ENCODE measurements at places on chromosomes 3 and 15. TPM values are rescaled to one million over a fixed set of nuclear protein-coding genes. Genes with fewer than 3 reads are reported as not detected.

DNA sequence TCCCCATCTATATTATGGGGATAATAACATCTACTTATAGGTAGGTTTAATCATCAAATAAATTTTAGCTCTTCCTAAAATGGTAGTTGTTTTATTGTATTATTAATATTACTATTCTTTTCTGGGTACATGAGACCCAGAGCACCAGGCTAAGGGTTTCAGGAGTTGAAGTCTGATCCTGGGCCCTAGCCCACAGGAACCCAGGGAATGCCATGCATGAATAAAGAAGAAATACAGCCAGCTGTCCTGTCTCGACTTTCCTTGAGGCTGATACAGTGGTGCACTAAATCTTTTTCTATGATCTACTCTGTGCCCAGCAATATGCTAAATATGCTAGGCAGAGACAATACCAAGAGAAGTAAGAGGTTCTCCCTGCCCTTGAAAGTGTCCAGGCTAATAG lies 72.1 kb upstream of the ATP2C1 start:
- no peaks in the 10 kb centered on the region for H3K27me3 ChIP-seq
- no peak for DNase-seq
- no peak overlapping the region for H3K27ac ChIP-seq
- H3K4me1 ChIP-seq: no peaks in the 10 kb centered on the region

- H3K36me3 ChIP-seq: no peaks in the 10 kb centered on the region
- no peak for DNase-seq
- no peaks in the 10 kb centered on the region for H3K27me3 ChIP-seq
- H3K27ac ChIP-seq: no peak overlapping the region
These were observed 348.0 kb downstream of the VPS13C start for GRCh38 chr15:61712129-61712759.

GRCh38 chr15:63288778-63289378 lies 11.5 kb downstream of the APH1B start:
- no peaks in the 10 kb centered on the region for H3K36me3 ChIP-seq
- H3K4me1 ChIP-seq: no peaks in the 10 kb centered on the region
- no peak overlapping the region for H3K27ac ChIP-seq
- H3K4me3 ChIP-seq: no peak overlapping the region
- peak; percentile 66 for DNase-seq

GRCh38 chr3:45553469-45553974 lies 41.0 kb upstream of the LIMD1 start:
- DNase-seq: no peak
- no peaks in the 10 kb centered on the region for H3K27me3 ChIP-seq
- peaks cover 52% of the 10 kb centered on the region for H3K4me1 ChIP-seq

The SERPINI1 gene
- 8.5 TPM for total RNA-seq

The KIF23 gene
- 31.4 TPM for total RNA-seq

Measured in thymus (tissue), 14 donors.